WTC11 (cell line): ENCODE measurements at places on chromosomes 3 and 15.

GRCh38 chr3:49081429-49081828 lies 12.4 kb downstream of the QRICH1 start:
- no peak for DNase-seq

GRCh38 chr3:132317229-132317948 lies at the start of gene ACP3:
ACP3 (plus strand) TSS chr3:132317407; CDS start chr3:132317457, 50 bp downstream.
- DNase-seq, result no peak

GRCh38 chr3:8128686-8129085 lies 372.9 kb upstream of the LMCD1 start:
- DNase-seq, result no peak

DNA sequence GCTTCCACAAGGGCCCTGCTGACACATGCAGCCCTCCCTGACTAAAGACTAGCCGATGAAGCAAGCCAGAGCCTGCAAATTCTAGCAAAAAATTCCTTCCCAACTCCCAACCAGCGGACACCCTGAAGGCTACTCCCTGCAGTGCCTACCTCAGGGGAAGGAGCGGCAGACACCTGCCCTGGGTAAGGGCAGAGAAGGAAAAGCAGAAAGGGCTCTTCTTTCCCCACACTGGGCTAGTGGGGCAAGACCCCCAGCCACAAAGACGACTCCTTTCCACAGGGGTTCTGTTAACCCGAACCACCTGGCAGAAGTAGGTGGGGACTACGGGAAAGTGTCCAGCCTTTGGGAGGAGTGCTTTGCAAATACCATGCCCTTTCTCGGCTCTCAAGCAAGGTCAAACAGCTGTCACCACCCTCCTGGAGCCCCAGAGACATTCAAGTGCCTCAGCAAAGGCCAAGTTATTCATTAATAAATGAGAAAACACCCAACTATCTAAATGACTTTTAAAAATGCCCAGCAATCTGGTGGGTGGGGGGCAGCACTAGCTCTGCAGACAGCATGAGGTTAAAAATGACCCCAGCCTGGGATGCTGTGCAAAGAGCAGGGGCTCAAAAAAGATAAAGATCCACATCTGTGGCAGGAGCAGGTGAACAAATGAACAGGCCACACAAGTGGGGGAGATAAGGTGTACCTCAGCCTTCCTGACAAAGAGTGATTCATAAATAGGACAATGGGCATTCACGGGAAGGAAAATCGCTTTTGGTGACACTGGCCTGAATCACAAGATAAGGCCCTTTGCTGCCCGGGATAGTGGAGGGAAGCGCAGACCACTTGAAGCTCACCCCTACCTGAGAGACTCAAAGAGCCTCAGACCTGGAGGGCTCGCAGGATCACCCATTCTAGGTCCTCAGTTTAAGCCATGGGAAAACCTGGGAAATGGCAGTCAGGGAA lies 33.0 kb downstream of the CCDC12 start:
- no peak for DNase-seq

DNA sequence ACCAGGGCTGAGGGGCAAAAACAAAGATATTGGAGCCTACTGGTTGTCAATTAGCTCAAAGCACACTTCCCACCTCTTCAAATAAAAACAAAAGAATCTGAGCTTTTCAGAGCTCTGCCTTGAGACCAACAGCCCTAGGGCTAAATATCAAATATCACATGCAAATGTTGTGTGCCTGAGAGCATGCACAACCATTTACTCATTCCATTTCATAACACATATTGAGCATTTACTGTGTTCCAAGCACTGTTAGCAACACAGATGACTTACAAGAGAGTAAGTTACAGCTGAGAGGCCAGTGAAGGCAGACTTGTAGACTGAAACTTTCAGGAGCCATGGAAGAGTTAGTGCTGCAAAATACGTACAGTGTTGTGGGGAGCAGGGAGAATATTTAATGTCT lies 222.4 kb downstream of the CPNE4 start:
- no peak for DNase-seq

DNA sequence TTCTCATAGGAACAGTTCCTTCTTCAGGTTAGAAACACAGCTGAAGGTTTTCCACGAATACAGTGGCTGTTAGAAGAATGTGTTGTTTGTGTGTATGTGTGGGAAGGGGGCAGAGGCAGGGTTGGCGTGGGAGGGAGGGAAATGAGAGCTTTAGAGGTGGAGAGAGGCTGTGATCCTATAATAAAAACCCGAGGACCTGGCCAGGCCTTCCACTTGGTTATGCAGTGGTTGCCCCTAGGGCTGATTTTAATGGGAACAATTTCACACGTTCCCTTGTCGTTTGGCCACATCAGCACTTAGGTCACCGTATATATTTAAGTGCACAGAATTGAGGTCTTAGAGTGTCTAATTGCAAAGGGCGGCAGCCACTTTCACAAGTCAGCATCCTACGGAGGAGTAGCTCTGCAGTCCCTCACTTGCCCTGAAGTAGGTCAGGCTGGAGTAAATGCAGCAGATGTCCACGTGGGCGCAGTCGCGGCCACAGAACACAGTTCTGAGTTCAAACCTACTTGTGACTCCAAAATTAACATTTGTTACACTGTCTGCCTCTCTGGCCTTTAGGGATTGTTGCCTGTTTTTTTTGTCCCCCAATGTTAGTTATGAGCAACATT lies 85.6 kb downstream of the PDCD6IP start:
- DNase-seq, result no peak

- no peak for DNase-seq
Observed at GRCh38 chr3:158642474-158643210, 1.7 kb upstream of the GFM1 start.

GRCh38 chr3:151228666-151229040 lies 25.6 kb upstream of the GPR171 start:
- DNase-seq, result no peak

DNA sequence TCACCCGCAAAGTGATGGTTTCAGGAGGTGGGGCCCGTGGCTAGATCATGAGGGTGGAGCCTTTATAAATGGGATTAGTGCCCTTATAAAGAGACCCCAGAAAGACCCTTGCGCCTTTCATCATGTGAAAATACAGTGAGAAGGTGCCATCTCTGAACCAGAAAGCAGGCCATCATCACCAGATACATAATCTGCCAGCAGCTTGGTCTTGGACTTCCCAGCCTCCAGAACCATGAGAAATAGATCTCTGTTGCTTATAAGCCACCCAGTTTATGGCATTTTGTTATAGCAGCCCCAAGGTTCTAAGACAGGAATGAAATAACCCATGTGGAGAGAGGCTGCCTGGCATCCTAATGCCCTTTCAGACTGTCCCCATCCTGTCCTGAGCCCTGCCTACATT lies 127.8 kb upstream of the SMAD3 start:
- DNase-seq, result no peak

DNA sequence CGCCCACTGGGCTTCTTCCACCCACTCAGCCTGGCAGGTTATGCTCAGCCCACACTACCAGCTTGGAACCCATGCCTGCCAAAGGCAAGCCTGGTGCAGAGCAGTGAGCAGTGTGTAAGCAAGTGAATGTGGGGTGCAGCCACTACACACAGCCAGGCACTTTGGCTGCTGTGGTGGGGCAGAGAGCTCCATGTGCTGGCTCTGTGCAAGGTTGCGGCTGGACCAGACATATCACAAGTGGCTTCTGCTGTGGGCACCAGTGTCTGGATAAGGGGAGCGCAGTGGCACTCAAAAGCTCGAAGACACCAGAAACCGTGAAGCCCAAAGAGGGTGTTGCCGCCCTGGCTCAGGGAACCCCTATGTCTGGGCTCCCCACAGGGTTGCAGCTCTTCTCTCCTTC lies 563.7 kb downstream of the SI start:
- DNase-seq, result no peak

GRCh38 chr3:55724821-55725220 lies 237.7 kb upstream of the WNT5A start:
- no peak for DNase-seq

DNA sequence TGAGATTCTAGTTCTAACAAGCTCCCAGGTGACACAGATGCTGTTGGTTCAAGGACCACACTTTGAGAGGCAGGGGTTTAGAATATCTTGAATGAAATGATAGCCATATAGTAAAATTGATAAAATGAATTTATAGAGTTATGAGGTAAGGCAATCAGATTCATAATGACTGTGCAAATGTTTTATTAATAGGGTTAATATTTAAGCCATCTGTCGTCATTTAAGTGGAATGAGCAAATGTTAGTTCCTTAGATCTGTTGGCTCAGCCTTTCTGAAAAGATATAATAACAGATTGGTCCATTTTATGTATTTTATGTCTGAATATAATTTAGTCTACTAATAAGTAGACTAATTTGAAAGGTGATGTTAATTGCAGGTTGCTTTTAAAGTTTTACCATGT lies 12.9 kb downstream of the REC114 start:
- no peak for DNase-seq

DNA sequence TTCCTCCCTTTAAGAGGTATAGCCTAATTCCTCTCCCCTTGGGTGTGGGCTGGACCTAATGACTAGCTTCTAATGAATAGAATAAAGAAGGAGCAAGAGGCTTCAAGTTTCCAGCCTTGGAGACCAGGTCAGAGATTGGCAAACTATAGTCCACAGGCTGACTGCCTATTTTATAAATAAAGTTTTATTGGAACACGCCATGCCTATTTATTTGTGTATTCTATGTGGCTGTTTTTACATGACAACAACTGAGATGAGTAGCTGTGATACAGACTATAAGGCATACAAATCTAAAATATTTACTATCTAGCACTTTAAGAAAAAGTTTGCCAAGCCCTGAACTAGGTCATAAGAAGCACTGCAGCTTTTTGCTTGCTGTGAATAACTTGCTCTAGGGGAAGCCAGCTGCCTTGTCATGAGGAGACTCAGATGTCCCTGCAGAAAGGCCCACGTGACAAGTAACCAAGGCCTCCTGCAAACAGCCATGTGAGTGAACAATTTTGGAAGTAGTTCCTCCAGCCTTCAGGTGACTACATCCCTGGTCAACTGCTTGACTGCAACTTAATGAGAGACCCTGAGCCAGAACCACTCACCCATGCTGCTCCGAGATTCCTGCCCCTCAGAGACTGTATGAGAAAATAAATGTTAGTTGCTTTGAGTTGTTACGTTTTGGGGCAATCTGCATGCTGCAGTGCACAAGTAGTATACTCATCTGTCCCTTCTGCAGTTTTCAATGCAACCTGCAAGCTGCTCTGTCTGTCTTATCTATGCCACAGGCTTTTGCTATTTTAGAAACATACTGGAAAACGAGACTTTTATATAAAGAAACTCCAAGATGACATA lies 21.1 kb upstream of the MAP3K13 start:
- no peak for DNase-seq

DNA sequence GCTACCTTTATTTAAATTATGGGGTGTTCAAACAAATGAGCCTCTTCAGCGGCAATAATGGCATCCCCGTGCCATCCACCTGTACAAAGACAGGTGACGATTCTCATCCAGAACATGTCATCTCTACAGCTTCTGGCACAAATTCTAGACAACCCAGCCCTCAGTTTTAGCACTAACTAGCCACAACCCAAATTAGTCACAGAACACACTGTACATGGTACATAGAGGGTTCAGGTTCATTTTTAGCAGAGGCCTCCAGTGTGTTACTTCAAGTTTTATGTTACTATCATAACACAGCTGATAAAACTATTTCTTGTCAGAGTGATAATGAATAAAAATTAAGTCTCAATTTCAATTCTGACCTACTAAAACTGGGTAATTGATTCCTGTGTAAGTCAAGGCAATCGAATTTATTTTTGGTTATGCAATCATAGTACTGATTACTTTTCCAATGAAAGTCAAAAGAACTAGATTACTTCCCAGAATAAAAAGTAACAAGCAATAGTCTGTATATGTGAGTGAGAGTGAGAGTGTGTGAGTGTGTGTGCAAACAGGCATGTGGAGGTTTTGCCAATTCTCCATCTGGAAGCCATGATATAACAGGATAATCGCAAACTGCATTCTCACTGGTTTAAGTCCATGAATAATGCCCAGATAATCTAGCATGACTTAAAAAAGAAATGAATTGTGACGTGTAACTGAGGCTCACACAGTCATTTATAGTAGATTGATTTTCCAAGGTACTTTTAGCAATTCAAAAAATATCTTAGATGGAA lies 37.4 kb downstream of the SHQ1 start:
- no peak for DNase-seq

GRCh38 chr15:73887481-73887880 lies 14.1 kb downstream of the TBC1D21 start:
- no peak for DNase-seq

- DNase-seq, result no peak
Observed at GRCh38 chr15:58026552-58026951, 39.0 kb downstream of the ALDH1A2 start.

DNA sequence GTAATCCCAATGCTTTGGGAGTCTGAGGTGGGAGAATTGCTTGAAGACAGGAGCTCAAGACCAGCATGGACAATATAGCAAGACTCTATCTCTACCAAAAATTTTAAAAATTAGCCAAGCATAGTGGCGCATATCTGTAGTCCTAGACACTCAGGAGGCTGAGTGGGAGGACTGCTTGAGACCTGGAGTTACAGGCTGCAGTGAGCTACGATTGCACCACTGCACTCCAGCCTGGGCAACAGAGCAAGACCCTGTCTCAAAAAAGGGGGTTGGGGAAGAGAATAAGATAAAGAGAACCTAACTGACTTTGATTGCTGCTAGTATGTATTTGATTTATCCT lies 755 bp downstream of the CD200R1 start:
- no peak for DNase-seq

DNA sequence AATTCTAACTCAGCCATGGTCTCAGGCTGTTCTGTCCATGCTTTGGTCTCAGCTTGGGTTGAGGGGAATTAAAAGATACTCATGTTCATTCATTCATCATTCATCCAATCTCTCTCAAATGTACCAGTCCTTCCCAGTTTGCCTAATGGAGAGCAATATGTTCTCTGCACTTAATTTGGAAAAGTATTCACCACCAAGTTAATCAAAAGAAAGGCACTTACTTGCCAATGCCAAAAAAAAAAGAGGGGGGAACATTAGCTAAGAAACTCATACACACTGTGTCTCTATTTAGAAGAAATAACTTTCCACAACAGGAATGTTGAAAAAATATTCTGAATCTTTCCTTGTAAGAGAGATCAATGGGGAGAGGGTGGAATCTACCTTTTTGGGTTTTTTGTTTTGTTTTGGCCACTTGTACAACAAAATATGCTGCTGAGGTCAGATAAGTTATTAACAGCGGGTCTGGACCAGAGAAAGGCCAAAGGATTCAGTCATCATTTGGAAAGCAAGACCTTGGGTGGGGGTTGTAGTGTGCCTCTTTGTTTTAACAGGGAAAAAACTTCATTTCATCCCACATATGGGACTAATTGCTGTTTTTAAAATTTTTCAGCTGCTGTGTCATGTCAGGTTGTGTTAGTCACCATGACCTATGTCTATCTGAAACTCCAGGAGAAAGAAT lies 152.3 kb downstream of the FBN1 start:
- DNase-seq, result no peak
